Thoracic aorta (tissue), 2 donors: ENCODE measurements at places on chromosomes 2 and 18. TPM values are rescaled to one million over a fixed set of nuclear protein-coding genes. Genes with fewer than 3 reads are reported as not detected.

DNA sequence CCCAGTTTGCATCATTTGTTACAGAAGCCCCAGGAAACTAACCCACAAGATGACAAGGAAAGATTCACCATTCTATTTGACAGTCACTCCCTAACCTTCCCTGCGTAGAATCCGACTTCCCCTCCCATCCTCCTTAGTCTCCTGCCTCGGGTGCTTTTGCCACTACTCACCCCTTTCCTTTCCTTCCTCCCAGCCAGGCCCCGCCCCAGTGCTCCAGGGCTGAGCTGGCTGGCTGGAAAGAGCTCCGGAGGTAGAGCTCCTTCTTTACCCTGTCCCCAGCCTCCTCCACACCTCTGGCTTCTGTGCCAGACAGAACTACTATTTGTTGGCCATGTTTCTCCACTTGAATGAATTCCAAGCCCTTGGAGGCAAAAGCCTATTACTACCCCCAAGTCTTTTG, 317.6 kb upstream of the NCKAP5 start:
- DNase-seq = no peak

- no peak for DNase-seq
Observed at GRCh38 chr2:21981127-21981526, 857.4 kb downstream of the TDRD15 start.

DNA sequence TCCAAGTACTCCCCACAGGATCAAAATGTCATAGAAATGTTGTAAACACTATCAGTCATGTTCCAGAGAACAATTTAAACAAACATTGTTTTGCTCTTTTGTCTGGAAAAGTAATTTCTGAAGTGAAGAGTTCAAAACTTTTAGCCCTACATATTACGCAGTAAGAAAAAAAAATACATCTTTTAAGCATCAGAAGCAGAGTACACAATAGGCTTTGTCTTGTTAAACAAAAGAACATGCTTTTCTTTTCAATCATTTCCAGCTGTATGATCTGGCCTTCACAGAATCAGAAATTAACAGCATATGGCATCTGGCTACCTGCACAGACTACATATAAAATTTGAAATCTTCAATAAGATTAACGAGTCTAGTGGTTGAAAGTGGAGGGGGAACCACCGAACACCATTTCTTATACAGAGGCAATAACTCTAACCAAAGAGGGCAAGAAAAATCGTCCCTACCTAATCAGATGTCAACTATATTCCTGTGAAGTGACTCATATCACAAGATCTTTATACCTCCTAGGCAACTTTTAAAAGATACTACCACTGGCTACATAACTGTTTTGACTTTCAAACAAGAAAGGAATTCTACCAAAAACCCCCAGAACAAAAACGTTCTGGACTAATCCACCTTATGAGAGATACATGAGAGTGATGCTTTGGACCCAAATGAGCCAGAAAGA, 149.3 kb downstream of the EXOC6B start:
- DNase-seq = no peak

DNA sequence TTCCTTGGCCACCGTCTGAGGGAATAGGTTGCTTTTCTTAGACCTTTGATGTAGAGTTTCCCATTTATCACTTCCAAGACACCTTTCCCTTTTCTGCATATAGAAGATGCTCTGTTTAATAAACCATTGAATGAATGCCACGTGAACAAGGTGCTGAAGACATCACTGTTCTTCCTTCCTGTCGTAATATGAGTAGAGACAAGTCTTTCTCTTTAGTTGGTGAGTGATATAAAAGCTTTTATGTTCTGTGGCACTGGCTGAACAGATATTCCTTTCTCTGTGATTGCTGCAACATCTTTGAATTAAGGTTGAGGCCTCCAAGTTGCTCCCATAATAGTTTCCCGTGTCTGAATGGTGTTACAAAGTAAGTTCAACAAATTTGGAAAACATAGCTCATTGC, 38.7 kb downstream of the TTC39C start:
- no peak for DNase-seq

DNA sequence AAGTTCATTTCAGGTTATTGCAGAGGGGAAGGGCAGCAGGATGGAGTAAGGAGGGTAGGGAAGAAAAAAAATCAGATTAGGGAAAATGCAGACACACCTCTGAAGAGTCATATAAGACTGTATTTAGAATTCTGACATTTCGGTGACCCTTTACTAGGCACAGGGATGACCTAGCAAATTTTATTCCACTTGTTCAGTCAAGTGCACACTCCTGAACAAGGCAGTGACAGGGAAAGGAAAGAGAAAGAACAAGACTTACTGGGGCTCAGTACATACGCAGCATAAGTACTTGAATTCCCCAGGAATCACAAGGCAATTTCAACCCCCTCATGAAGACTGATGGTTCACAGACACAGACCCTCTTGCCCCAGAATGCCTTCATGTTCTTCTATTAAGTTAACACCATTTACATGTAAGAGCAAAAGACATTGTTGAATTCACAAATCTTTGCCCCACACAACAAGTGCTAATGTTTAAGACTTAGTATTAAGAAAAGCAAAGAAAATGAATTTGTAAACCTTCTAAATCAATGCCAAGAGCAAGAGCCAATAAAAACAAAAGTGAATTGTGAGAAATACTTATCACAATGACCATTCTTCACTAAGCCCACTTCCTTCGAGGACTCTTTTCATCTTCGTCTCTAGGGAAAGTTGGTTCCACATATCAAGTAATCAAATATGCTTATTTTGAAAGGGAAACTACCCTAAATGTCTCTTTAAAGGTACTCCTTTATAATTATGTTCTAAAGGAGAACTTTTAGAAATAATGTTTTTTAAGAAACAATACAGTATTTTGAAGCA, 47.0 kb downstream of the COBLL1 start:
- no peak for DNase-seq

- no peak for DNase-seq
Observed at GRCh38 chr18:32770054-32770665, 2.7 kb downstream of the KLHL14 start.

DNA sequence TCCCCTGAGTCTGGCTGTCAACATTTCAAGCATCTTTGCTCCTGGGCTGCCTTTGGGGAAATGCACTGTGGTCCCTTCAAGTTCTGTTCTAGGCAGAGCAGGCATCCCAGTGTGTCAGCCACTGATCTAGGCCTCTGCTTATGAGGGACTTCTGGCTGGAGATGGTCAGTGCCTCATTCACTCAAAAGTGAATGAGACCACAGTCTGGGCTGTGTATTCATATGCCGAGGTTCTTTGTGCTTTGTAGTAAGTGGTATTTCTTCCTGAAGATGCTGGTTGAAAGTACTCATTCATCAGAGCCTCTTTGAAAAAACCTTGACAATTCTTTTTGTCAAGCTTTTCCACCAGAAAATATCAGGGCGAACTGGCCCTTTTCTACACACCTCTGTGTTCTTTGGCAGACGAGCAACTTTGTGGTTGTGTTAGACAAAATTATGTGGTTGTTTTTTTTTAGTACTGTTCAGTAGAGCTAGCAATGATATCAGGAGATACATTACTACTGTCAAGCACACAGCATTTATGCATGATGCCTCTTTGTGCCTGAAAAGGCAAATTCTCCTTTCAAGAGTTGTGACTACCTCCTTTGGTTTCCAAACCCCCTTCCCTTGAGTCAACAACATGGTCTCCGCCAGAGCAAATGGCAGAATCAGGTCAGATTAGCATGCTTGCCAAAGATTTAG, 510.9 kb upstream of the NRP2 start:
- DNase-seq = no peak

- DNase-seq = no peak
Observed at GRCh38 chr2:102604769-102605168, 14.6 kb upstream of the SLC9A2 start.

DNA sequence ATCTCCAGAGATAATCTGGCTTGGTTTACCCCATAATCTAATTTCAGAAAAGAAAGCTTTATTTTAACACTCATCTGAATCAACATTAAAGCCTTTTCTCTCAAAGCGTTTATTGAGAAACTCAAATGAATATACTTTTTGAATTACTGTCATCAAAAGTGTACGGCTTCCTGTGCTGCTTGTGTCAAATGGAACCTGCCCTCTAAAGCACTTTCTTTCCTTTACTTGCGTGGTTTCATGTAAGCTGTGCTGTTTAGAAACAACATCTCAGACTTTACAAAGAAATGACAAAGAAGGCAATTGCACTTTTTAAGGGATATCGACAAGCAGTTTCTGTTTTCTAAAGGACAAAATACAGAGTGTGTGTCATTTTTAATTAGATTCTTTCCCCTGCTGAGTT, 35.1 kb downstream of the CYBRD1 start:
- DNase-seq = no peak

DNA sequence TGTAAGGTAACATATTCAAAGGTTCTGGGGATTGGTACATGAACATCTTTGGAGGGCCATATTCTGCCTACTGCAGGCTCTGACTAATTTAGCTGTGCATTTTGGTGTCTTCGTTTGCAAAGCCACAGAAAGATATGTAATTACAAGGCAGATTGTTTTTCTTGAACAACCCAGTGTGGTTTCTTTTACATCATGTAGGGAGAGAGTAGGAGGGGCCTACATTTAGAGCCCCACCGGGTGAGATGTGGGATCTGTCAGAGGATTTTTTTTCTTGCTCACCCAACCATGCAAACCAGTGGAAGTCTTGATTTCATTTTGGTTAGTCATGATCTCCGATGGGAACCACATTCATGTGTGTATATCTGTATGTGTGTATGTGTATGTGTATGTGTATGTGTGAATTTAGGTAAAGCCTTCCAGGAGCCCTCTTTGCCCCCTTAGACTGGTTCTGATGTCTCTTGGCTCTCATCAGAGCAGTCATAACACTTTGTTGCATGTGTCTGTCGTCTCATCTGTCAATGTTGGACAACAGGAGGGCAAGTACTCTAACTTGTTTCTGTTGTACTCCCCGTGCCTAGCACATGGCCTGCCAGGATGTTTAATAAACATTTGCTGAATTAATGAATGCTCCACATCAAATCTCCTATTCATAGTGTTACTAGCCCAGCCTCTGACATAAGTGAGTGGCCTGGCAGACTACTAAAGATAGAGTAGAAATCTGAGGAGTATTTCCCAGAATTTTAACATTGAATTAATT, 239.9 kb downstream of the MTX2 start:
- DNase-seq = no peak

DNA sequence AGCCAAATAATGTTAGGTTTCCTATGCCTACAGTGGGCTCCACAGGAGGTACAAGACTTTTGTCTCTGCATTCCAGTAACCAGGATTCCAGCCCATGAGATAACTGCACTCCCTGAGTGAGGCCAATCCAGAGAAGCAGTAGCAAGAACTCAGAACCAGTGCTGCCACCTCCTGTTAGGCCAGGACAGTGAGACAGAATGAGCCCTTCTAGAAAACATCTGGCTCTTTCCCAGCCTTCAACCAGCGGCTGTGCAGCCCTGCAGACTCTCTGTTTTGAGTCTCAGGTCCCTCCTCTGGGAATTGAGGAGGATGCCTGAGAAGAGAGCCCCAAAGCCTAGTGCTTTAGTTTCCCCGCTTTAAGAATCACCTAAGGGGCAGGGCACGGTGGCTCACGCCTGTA, 44.2 kb downstream of the ARID5A start:
- DNase-seq = no peak

DNA sequence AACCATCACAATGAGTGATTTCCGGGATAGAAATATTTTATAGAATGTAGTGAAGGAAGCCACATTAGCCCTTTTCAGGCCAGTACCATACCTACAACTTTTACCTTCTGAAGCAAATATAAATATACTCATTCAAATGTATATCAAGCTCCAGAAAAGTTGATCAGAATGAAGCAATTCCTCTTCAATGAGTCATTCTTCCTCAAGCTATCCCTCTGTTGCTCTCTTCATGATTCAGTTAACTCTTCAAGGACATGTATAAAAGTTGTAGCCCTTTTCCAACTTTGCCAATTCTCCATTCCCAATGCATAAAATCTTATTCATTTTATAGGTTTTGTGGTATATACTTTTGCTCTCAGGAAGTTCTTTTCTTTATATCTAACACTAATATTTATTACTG, 242.1 kb upstream of the RGPD4 start:
- no peak for DNase-seq

DNA sequence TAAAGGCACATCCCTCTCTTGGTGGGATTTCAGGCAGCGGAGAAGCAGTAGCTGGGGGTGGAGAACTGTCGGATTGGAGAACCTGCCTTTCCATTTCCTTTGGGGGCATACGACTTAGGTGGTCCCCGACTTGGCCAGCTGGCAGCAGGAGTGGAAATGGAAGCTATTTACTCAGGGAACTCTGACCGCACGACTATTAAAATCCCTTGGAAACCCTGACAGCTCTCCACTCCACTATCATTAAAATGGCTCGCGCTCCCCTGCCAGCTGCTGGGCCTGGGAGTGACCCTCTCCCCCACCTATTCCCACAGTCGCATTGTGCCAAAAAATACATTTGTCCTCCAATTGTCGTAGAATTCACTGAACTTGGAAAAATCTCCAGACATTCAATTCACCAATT, 77.7 kb upstream of the APCDD1 start:
- DNase-seq = no peak

- no peak for DNase-seq
Observed at GRCh38 chr18:34224423-34225217, at the start of gene NOL4. NOL4 (minus strand) TSS chr18:34224913; CDS start chr18:34223253, 1,660 bp downstream.

DNA sequence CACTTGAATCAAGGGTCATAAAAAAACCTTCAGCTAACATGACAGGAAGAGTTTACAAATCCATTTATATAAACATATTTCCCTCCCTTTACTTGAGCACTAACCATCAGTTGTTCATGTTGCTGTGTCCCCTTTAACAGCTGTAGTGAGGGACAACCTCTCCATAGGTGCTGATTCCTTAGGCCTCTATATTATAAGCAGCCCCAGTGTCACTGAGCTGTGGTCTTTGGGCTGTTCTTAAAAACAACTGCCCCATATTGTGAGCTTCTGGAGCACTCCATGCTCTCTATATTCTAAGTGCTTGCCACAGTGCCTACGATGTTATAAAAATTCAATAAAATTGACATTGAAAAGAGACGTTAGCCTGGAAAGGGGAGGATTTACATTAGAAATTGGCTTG, 175.3 kb downstream of the ZNF385B start:
- DNase-seq = no peak

DNA sequence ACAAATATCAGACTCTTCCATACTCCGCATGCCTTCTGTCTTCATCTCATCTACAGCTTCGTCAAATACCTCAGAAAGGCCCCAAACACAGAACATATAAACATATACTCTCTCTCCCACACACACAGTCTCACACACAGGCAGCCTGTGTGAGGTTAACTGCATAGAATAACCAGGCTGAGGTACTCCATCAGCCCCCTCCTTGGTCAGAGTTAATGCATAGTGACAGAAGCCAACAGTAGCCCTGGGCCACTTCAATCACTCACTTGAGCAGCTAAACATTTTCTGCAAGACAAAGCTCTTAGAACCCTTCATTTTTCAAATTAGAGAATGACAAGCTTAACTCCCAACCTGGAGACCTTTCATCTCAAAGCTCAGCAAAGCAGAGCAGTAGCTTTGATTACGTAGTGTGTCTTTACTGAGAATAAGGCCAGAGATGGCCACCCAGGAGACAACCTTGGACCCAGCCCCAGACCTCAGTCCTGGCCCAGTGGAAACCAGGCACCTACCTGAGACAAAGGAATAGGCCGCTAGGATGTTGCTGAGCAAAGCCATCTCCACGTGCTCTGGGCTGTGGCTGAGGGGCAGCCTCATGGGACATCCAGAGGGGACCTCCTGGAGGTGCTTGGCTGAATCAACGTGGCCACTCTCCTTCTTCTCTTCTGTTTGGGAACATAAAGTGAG, 43.0 kb downstream of the EVA1A start:
- DNase-seq = no peak

The ITGA4 gene
- total RNA-seq = 40.3 TPM

The TMEFF2 gene
- 0.21 TPM for total RNA-seq

The MPP4 gene
- total RNA-seq = not detected

The GREB1 gene
- total RNA-seq = 13.5 TPM

The TFCP2L1 gene
- total RNA-seq = 1.1 TPM

The CPS1 gene
- 3.5 TPM for total RNA-seq

The AQP12A gene
- not detected for total RNA-seq

The CSRNP3 gene
- 1.8 TPM for total RNA-seq

The AFF3 gene
- total RNA-seq = 20.1 TPM

The PLGLB2 gene
- not detected for total RNA-seq

The TMEM247 gene
- not detected for total RNA-seq
